DND-41 (cell line): ENCODE measurements at places on chromosomes 5 and 9.

GRCh38 chr5:117220730-117221129, 646.1 kb upstream of the SEMA6A start:
- DNase-seq, result no peak

- DNase-seq, result no peak
Observed at GRCh38 chr5:156631005-156631404, 219.1 kb upstream of the PPP1R2B start.

- DNase-seq, result no peak
Observed at GRCh38 chr5:35665096-35665495, 47.4 kb downstream of the SPEF2 start.

DNA sequence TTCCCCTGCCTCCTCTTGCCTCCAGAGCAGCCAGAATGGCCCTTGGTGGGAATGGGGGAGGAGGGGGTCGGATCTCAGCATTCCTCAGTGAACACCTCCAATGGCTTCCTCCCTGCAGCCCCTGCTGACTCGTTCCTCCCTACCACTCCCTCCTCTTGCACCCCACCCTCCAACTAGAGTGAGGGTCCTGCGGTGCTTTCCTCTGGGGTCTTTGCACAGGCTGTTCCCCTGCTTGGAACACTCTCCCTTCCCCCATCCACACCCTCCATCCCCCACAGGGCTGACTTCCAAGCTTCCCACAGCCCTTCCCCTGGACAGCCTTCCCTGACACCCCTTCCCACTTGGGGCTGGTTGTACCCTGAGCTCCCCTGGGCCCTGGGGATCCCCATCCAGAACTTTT, 70.4 kb upstream of the NEK6 start:
- no peak for DNase-seq

DNA sequence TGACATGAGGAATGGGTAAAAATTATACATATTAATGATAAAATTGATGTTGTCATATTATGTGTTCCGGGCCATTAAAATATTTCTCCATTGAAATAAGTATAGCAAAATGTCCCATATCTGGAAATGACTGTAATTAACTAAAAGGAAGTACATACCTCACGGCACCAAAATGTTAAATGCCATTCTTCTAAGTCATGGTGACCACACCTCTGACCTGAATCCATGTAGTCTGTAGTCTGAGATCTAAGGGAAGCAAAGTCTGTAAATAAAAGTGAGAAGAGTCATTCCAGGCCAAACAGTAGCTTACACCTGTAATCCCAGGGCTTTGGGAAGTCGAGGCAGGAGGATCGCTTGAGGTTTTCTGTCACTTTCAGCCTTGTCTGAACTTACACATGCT, 8.7 kb upstream of the GDA start:
- no peak for DNase-seq

DNA sequence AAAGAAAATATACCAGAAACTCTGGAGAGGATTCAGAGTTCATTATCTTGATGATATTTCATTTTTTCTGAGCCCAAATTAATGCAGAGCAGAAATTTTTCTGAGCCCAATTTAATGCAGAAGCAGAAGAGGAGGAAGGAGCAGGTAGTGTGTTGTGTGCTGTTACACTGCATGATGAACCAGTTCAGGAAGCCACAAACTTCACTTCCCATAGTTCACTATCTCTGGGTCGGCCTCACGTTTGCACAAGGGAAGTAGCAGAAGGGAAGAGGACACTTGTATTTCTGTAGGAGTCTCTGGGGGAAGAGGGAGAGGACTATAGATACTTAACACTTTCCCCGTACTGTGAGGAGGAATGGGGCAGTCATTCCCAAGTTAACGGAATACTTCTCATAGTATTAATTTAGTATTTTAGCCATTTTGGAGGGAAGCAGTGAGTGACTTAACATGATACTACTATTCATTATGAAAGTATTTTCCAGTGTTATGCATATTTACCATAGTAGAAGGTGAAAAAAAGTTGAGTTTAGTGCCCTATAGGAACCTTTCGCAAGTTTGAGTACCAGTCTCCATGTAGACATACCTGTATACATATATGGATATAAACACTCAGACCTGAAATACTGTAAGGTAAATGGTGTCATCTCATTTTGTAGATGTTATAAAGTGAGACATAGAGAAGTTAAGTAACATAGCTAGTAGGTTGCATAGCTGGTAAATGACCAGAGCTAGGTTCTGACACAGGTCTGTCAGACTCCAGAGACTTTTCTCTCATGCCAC, 30.0 kb downstream of the XPA start:
- DNase-seq, result no peak

DNA sequence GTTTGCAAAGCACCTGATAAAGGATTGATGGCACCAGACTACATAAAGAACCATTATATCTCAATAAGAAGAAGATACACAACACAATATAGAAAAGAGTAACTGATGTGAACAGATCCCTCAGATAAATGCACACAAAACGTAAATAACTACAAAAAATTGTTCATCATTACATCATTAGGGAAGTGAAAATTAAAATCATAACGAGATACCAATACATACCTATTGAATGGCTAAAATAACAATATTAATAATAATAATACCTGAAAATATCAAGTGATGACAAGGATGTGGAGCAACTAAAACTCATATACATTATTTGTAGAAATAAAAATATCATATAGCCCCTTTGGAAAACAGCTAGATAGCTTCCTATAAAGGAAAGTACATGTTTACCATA, 469.5 kb downstream of the DMRTA1 start:
- no peak for DNase-seq

GRCh38 chr5:139760066-139761056, 35.2 kb upstream of the PSD2 start:
- no peak for DNase-seq

- no peak for DNase-seq
Observed at GRCh38 chr9:4422495-4422894, 67.8 kb upstream of the SLC1A1 start.

GRCh38 chr5:53063791-53064190, 45.8 kb downstream of the MOCS2 start:
- DNase-seq, result no peak

DNA sequence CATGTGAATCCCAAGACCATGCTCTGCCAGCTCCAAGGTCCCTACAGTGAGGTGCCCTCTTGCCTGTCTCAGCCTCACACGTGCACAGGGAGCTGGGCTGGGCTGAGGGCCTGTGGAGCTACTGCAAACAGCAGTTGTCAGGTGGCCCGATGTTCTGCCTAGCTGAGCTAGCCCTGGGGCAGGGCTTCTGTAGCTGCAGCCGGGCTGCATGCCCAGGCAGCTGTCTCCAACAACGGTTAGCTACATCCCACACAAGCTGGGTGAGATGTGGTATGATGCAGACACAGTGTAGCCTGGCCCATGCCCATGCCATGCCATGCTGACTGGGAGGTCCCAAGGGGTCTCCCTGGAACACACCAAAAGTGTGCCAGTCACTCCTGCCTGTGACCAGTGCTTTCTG, 62.0 kb downstream of the MACROH2A1 start:
- DNase-seq, result no peak

DNA sequence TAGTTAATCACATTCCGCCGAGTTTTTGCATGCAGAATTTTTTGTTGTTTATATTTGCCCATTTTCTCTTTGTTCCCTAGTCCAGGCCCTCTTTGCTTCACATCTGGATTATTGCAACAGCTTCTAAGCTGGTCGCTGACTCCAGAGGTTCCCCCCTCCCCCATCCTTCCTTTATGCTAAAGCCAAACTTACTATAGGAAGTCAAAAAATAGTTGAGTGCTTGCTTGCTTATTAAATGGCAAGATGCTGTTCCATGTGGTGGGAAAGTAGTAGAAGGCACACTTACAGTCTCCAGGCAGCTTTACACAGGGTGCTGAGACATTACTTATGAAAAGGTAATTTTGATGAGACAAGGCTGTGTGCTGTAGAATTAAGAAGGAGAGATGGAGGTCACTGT, 1.3 kb downstream of the ZBTB34 start:
- DNase-seq, result peak; percentile 21

DNA sequence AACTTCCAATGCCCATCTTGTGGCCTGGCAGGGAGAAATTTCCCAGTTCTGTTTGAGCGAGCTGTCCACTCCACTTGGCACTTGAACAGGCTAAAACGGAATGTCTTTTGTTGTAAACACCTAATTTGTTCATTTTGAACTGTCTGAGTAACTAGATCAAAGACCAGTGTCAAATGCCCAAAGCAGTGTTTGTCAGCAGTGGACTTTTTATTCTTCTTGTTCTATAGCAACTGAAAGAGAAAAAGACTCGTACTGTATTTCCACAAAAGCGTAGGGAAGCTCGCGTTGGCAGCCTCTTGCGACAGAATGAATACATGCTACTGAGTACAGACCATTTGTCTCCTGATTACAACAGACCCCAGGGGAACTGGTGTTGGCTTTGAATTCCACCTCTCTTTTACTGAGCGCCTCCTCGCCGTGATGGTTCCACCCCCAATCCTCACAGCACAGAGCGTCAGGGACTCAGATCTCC, 601.8 kb upstream of the ZNF608 start:
- DNase-seq, result no peak

- DNase-seq, result no peak
Observed at GRCh38 chr5:10441992-10442435, 335 bp downstream of the ROPN1L start.

- DNase-seq, result no peak
Observed at GRCh38 chr9:129026442-129027223, 1.5 kb downstream of the SH3GLB2 start.

- no peak for DNase-seq
Observed at GRCh38 chr9:93058355-93059010, at the start of gene SUSD3. Gene SUSD3, plus strand, starts transcription at chr9:93058701. Its CDS starts 42 bp downstream, at chr9:93058743.

DNA sequence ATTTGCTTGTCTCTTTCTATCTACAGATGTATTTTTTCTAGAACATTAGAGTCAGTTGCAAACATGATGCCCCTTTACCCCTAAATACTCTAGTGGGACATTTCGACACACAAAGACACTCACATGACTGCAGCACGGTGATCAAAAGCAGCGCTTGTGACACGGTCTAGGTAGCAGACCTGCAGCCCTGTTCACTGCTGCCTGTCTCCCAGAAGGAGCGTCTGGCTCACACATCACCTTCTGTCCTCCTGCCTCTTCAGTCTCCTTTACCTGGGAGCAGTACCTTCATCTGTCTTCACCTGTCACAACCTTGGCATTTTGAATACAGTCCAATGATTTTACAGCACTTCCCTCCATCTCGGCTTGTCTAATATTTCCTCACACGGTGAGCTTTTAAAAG, 51.9 kb upstream of the SH3PXD2B start:
- no peak for DNase-seq

GRCh38 chr9:132099741-132100407, 20.2 kb upstream of the MED27 start:
- no peak for DNase-seq

DNA sequence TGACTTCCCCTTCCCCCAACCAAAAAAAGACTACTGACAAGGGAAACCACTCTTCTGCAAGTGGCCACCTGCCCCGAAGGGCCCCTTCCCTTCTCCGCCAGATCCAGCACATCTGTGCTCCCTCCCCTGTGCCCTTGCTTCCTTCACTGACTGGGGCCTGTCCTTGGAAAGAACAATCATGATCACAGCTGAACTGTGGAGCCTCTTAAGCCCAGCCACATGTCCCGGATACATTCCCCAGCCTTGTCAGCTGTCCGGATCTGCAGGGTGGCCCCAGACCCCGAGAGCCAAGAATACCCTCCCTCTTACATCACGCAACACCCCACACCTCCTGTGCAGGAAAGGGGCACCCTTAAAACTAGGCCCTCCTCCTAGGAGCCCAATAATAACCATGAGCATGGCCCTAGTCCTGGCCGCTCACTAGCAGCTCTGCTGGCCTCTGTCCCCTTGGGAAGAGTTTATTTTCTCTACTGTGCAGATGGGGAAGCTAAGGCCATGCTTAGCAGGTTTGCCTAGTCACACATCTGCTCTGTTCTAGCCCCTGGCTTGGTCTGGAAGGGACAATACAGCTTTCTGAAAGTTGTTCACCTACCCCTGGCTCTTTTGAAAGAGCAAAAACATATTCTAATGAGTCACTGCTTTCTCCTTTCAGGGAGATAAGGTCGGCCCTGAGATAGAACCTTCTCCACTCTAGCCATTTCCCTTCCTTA, 3.8 kb downstream of the SPRY4 start:
- DNase-seq, result peak; percentile 78

- DNase-seq, result no peak
Observed at GRCh38 chr9:77793849-77794248, 145.7 kb upstream of the GNA14 start.

GRCh38 chr5:73851471-73852181, 225.6 kb downstream of the ARHGEF28 start:
- DNase-seq, result no peak

- DNase-seq, result peak; percentile 21
Observed at GRCh38 chr9:124551472-124552272, 44.5 kb upstream of the NR5A1 start.

DNA sequence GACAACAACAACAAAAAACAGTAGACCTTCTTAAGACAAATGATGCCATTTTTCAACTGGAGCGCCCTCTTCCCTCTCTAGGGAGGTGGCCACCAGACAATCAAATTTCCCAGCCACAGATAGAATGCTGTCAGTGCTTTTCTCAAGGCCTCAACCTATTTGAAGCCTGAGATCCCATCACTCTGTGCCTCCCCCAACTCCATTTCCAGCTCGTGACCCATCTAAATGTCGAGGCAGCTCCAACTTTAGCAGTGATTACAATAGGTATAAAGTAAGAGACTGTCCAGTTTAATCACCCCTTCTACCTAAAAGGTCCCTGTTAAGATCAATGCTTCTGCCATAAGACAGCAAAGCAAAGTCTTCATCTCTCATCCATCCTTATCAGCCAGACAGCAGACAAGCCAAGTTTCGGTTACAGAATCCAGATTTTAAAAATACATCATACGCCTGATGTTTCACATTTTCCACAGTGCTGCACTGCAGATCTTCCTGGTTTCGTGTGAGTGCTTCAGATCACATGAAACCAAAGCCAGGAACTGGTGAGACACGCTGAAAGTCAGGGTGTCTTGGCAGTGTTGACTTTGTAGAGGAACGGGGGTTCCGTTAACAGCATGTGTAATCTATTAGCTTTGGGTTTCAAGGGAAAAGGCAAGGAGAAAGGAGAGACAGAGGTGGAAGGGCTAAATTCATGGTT, 447.8 kb downstream of the ENC1 start:
- no peak for DNase-seq

DNA sequence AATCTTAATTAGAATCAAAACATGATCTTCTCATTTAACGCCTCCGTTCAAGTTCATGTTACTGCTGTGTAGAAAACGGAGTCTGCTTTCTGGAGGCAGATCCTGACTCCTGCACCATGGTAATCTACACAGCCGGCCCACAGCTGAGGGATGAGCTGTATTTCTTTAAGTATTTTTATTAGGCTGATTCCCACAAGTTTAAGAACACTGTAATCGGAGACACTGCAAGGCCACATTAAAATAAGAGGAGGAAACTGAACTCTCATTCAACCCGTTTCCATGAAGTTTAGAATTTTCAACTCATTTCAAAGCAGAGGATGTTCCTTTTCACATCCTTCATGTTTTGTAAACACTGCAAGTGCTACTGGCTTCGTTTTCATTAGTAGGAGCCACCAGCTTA, 372.2 kb downstream of the NFIB start:
- no peak for DNase-seq

DNA sequence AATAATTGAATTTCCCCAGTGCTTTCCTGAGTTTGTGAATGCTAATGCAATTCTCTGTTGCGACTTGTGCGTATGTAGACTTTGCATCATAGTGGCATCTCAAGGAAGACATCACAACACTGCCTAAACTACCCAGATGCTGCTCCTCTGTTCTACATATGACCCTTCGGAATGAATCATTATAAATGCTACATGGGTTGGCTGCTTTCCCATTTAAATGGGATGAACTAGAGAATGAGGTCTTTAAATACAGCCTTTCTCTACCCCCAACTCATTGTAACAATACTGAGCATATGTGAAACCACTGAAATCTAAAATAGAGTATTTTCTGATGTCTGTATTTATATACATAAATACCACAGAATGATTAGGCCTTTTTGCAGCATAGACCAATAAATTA, 136.6 kb upstream of the ICE1 start:
- no peak for DNase-seq

- no peak for DNase-seq
Observed at GRCh38 chr5:103840600-103840999, 278.0 kb upstream of the NUDT12 start.
